ENCODE measurements at places on chromosomes 3 and 15. TPM values are rescaled to one million over a fixed set of nuclear protein-coding genes. Genes with fewer than 3 reads are reported as not detected.

The MESP2 gene
- total RNA-seq, result not detected

The LMOD3 gene
- not detected for total RNA-seq

The RPP25 gene
- total RNA-seq, result 6.9 TPM

The KNL1 gene
- total RNA-seq, result 1.2 TPM

The IL20RB gene
- 4.4 TPM for total RNA-seq

The EBLN2 gene
- total RNA-seq, result 11.2 TPM

The C2CD4A gene
- total RNA-seq, result not detected

The GABRA5 gene
- not detected for total RNA-seq

The IL17RB gene
- total RNA-seq, result not detected

The KBTBD12 gene
- 0.63 TPM for total RNA-seq

The STRIT1 gene
- total RNA-seq, result not detected

The GHRL gene
- total RNA-seq, result not detected

The LSMEM2 gene
- not detected for total RNA-seq

The TICRR gene
- 0.79 TPM for total RNA-seq

The SH2D7 gene
- not detected for total RNA-seq

The CASR gene
- not detected for total RNA-seq

The GP5 gene
- total RNA-seq, result 0.19 TPM

The KCNH8 gene
- not detected for total RNA-seq

The ARGFX gene
- not detected for total RNA-seq

The MEGF11 gene
- total RNA-seq, result not detected

The DCUN1D1 gene
- 27.7 TPM for total RNA-seq

The SLC12A1 gene
- not detected for total RNA-seq

The EEF1AKMT4 gene
- total RNA-seq, result 5.5 TPM

The CELF6 gene
- total RNA-seq, result 1.3 TPM

The COL6A5 gene
- total RNA-seq, result 0.09 TPM

The SLC22A13 gene
- 0.94 TPM for total RNA-seq

The FBXW12 gene
- total RNA-seq, result not detected

The STAC gene
- total RNA-seq, result 0.28 TPM

The UBR1 gene
- total RNA-seq, result 37.3 TPM

The FAM3D gene
- not detected for total RNA-seq

The C3orf20 gene
- total RNA-seq, result not detected

The MYH15 gene
- total RNA-seq, result not detected

The CCNB2 gene
- total RNA-seq, result 5.8 TPM

Measured in omental fat pad (tissue), 4 donors.